ENCODE measurements at places on chromosomes 1 and 21. TPM values are rescaled to one million over a fixed set of nuclear protein-coding genes. Genes with fewer than 3 reads are reported as not detected.

The FCAMR gene
- not detected for total RNA-seq

The PLD5 gene
- 0.19 TPM for total RNA-seq

The FTCD gene
- 0.24 TPM for total RNA-seq

GRCh38 chr1:52238887-52239707 is 97.2 kb downstream of the ZFYVE9 start:
- no peak overlapping the region for H3K4me3 ChIP-seq
- no peaks in the 10 kb centered on the region for H3K4me1 ChIP-seq
- peaks cover 8% of the 10 kb centered on the region for H3K36me3 ChIP-seq
- H3K27me3 ChIP-seq = no peaks in the 10 kb centered on the region
- no peak overlapping the region for H3K27ac ChIP-seq
- DNase-seq = no peak

- H3K27me3 ChIP-seq = no peaks in the 10 kb centered on the region
- DNase-seq = no peak
- H3K36me3 ChIP-seq = no peaks in the 10 kb centered on the region
- no peak overlapping the region for H3K4me3 ChIP-seq
- no peaks in the 10 kb centered on the region for H3K4me1 ChIP-seq
Observed at GRCh38 chr1:167799747-167800146, 78.0 kb downstream of the MPZL1 start.

GRCh38 chr21:33254766-33255165 is 11.4 kb upstream of the IL10RB start:
- H3K27ac ChIP-seq = no peak overlapping the region
- no peak overlapping the region for H3K4me3 ChIP-seq
- no peaks in the 10 kb centered on the region for H3K27me3 ChIP-seq

- DNase-seq = no peak
- peaks cover 22% of the 10 kb centered on the region for H3K4me1 ChIP-seq
- H3K27ac ChIP-seq = no peak overlapping the region
- H3K4me3 ChIP-seq = no peak overlapping the region
- no peaks in the 10 kb centered on the region for H3K36me3 ChIP-seq
Observed at GRCh38 chr1:26096471-26096870, 15.2 kb upstream of the PDIK1L start.

- H3K36me3 ChIP-seq = no peaks in the 10 kb centered on the region
- H3K4me3 ChIP-seq = no peak overlapping the region
- H3K4me1 ChIP-seq = no peaks in the 10 kb centered on the region
- no peak for DNase-seq
- no peak overlapping the region for H3K27ac ChIP-seq
Observed at GRCh38 chr1:240831191-240831631, 219.3 kb upstream of the GREM2 start.

GRCh38 chr1:158285756-158286241 is 3.9 kb upstream of the CD1C start:
- no peak overlapping the region for H3K27ac ChIP-seq
- no peaks in the 10 kb centered on the region for H3K36me3 ChIP-seq
- H3K4me1 ChIP-seq = no peaks in the 10 kb centered on the region
- peak; percentile 66 for DNase-seq
- no peaks in the 10 kb centered on the region for H3K27me3 ChIP-seq
- no peak overlapping the region for H3K4me3 ChIP-seq

Data from right atrium auricular region (tissue), 2 donors.